ENCODE measurements at places on chromosomes 2 and 18.

- DNase-seq = peak; percentile 28
These were observed 6.5 kb downstream of the MAP4K4 start for GRCh38 chr2:101704046-101704466.

DNA sequence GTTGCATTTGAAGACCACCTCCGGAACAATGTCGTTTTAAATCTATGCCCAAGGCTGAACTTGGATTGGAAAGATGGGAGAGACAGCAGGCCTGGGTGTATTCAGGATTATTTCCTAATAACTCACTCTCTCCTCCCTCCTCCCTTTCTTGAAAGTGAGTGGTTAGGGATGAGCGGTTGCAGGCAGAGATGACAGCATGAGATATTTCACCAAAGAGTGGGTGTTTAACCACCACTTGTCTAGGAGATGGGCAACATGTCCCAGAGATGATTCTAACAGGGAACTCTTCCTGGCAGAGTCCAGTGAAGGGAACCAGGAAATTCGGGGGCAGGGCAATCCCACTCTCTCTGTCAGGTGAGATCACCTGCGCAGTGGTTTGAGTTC, 123.2 kb downstream of the KCTD1 start:
- no peak for DNase-seq

GRCh38 chr2:68948710-68949109, 4.0 kb downstream of the GKN2 start:
- DNase-seq = no peak

GRCh38 chr18:74951165-74951760, 257.7 kb downstream of the PTGR3 start:
- DNase-seq = peak; percentile 33

DNA sequence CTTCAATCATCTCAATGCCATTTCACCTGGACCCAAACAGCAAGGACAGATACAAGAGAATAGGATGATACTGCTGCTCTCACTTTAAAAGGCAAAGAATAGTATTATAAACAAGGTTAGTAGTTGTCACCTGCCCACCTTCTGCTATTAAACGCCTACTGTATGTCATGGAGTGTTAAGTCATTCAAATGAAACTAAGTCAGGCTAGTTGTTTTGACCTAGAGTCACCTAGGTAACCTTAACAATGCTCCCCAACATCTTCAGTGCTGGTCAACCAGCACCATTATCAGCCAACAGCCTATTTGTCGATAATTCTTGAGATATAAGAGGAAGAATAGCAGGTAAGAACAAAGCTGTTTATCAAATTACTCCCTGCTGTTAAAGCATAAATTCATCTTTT, 39.2 kb downstream of the TRIP12 start:
- no peak for DNase-seq

GRCh38 chr18:12880541-12880910, 3.5 kb downstream of the PTPN2 start:
- DNase-seq = no peak

GRCh38 chr18:43485545-43485963, 208.3 kb upstream of the SYT4 start:
- DNase-seq = no peak

- DNase-seq = no peak
These were observed 104.7 kb upstream of the FAM117B start for GRCh38 chr2:202530038-202530437.

GRCh38 chr2:233989221-233989858, 61.2 kb upstream of the SPP2 start:
- DNase-seq = no peak

DNA sequence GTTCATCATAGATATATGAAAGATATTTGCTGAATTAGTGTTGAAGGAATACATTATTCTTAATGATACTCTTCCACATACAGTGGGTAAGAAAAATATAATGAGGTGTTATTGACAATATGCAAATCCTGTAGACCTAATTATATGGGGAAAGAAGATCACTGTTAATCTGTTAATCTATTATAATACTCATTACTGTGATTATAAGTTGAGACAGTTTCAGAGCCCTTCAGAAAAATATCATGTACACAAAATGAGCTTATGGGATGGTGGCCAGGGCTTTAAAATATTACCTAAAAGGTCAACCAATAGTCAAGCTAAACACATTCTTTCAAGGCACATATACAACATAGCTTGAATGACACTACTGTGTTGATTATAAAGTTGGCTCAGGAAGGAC, 163.5 kb downstream of the NOL4 start:
- no peak for DNase-seq

DNA sequence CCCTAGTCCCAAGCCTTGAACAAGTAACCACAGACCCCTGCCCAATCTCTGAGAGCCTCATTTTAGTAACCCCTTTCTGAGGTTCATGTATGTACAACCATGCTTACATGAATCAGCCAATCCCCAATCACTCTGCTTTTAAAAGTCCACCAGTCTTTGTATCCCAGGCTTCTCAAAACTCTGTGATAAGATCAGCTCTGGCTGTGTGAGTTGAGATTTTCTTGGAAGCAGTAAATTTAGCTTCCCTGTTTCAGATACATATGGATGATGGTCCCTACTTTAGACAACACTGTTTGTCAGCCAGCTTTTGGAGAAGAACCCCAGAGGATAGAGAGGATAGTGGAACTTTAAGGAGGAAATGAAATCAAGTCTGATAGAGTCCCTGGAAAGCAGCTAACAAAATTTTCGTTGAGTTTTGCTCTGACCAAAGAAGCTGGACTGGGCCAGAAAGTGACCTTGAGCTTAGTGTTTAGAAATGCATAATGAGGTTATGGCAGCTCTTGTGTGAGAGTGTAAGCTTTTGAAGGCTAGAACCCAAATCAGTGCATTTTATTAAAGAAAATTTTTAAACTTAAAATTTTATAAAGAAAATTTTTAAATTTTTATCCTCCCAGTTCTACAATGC, 3.7 kb downstream of the ADNP2 start:
- DNase-seq = no peak

DNA sequence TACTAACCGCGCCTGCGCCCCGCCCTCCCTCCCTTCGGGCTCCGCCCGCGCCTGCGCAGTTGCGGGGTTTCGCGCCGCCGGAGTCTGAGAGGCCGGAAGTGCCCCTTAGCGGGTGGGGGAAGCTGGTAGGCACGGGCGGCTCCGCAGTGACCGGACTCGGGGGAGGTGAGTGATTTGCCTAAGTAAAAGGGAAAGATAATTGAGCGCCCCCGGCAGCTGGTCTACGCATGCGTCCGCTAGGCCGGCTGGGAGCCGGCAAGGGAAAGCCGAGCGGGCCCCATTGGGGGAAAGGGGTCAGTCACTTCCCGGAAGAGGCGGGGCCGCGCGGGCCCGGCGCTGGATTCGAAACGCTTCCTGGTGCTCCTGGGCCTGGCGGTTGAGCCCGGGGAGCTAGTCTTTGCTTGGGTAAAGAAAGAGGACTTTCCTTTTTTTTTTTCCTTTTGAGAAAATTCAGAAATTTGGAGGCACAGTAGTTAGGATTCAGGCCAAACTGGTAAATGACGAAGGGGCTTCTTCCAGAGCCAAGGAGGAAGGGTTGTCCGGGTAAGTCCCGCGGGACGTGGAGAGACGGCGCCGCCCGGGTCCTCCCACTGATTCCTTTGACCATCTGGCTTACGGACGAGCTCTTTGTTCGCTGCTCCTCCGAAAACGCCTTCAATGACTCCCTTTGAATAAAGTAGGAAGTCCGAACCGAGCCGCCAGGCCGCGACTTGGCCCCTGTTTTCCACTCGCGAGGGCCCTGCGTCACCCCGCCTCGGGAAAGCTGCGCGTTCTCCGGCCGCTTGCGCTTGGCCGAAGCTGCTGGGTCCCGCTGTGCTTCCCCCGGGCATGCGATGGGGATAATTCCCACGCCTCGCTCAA, at the start of the genes GEN1 and SMC6:
GEN1 (plus strand) TSS at position 336 of the 861 bp plus-strand sequence. CDS start 5,806 bp downstream, outside the sequence.
SMC6 (minus strand) TSS at position 8 of the 861 bp plus-strand sequence. CDS start 7,864 bp downstream, outside the sequence.
- peak; percentile 92 for DNase-seq

GRCh38 chr18:49340446-49340845, 120.0 kb downstream of the DYM start:
- no peak for DNase-seq

- no peak for DNase-seq
These were observed 217.2 kb downstream of the ZNF516 start for GRCh38 chr18:76277801-76278200.

DNA sequence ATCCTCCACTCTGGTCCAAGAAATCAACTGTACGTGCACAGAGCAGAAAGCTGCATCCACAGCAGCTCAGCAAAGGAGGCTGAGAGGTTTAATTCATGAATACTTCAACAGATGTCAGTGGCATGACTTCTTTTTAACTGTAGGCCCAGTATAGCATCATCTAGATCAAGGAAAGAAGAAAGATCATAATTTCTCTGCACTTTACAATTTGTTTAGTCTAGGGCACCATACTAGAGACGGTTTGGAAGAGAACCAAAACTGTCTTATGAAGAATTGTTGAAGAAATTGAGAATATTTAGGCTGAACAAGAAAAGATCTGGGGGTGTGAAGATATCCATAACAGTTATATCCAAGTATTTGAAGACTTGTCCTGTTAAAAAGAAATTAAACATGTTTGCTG, 30.5 kb upstream of the MAP3K20 start:
- no peak for DNase-seq

DNA sequence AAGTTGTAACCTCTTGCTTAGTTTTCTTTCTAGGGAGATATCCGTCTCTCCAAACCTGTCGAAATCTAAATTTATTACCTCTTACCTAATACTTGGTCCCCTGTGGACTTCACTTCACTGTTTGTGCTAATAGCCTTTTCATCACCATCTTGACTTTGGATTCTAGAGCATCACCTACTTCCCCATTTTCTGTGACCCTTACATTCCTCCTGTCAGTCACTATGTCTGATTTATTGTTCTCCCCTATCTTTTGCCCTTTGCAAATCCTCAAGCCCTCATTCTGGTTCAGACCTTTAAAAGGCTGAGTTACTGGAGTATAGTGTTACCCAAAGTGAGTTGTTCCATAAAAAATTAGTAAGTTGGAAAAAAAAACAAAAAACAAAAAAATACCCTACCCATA, 7.5 kb downstream of the MYO1B start:
- no peak for DNase-seq

DNA sequence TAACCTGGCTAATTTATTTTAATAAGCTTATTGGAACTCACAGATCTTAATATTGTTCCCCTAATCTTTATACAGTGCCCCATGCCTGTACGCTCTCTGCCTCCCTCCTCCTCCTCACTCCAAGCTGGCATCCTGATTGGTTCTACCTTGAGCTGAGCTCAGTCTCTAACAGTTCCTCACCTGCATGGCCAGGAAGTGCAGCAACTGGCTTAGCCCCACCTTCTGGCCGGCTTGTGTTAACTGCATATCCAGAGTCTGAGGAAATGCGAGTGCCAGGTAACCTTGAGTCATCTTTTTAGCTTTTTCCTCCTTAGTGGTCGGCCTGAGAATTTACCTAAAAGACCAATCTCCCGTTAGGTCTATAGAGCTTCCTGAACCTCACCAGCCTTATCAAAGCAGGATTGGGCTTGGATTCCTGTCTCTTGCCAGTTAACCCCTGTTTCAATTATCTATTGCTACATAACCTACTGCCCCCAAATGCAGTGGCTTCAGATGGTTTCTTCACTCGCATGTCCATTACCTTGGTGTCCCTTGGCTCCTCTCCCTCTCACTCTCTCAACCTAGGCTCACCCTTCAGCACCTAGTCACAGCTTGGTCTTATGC, 89.5 kb upstream of the STK39 start:
- DNase-seq = no peak

DNA sequence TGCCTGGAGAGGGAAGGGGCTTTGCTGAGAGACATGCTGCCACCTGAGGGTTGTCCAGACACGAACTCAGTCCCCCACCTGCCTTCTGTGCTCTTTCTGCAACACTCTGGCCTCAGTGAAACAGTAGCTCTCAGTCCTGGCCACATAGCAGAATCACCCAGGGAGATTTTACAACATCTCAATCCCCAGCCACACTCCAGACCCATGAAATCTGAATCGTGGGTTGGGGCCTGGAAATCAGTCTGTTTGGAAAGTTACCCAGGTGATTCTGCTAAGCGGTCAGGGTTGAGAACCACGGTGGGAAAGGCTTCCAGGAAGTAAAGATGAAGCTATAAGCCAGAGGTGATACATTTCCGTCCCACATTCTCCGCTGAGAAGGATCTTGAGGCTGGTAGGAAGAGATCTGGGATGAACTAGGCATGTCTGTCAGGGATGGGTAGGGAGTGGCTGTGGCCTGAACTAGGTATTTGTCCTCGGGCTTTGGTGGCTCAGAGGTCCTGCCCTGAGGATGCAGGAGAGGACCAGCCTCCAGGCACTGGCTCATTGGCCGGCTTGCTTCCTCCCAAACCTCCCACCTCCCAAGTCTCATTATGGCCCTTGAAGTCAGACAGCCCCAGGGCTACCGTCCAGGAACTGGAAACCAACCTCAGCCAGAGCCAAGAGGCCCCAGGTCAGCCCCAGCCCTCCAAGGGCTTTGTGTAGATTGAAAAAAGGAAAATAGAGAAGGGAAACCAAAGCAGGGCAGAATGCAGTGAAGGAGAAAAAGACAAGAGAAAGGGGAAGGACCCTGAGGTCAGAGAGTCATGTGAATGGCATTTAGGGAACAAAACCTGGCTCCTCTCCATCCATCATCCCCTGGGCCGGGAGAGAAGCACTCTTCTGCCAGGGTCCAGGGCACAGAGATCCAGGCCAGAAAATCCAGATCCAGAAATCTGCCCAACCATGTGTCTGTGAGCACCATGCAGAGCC, 119.6 kb downstream of the ZFP36L2 start:
- no peak for DNase-seq

GRCh38 chr18:58045242-58046092, 1.4 kb downstream of the NEDD4L start:
- peak; percentile 29 for DNase-seq

- no peak for DNase-seq
These were observed 111.6 kb upstream of the GCFC2 start for GRCh38 chr2:75822336-75822735.

- DNase-seq = no peak
These were observed 16.6 kb upstream of the KCMF1 start for GRCh38 chr2:84954329-84954728.

DNA sequence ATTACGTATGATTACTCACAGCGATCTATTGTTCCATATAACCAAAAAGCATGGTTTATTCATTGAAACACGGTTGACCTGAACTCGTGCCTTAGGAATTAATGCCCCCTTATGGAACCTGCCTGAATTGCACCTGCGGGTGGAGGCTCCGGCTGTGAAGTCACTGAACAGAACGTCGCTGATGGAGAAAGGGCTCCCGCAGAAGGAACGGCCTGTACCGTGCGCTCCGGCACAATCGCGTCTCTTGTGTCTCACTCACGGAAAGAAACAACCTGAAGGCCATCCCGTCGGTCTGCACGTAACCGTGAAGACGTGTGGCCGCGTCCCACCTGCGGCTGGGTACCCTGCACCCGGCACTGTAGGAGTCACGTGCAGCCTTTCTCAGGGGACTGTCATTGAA, 133.1 kb downstream of the NFATC1 start:
- peak; percentile 53 for DNase-seq

- no peak for DNase-seq
These were observed 961.6 kb upstream of the LRRTM1 start for GRCh38 chr2:81266106-81266505.

DNA sequence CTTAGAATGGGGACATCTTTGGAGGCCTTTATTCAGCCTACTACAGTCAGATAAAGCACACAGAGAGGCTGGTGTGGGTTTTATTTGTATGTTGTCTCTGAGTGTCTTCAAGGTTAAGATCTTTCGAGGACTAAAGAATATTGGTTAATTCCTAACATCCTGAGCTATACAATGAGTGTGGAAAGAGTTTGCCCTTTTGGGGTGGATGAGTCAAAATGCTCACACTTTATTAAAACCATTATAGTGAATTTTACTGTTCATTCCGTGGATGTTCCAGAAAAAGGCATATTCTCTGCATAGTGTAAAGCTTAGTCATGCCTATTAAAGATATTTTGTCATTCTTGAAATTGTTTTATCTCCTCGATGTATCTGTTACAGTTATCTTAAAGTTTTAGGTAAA, 29.1 kb upstream of the SLC38A11 start:
- no peak for DNase-seq
